Activated T-helper 1 cell treated with anti-CD3 and anti-CD28 coated beads, Interleukin-2, amount 50 U/mL, for 16 hours (primary cell): ENCODE measurements at places on chromosomes 7 and 10.

DNA sequence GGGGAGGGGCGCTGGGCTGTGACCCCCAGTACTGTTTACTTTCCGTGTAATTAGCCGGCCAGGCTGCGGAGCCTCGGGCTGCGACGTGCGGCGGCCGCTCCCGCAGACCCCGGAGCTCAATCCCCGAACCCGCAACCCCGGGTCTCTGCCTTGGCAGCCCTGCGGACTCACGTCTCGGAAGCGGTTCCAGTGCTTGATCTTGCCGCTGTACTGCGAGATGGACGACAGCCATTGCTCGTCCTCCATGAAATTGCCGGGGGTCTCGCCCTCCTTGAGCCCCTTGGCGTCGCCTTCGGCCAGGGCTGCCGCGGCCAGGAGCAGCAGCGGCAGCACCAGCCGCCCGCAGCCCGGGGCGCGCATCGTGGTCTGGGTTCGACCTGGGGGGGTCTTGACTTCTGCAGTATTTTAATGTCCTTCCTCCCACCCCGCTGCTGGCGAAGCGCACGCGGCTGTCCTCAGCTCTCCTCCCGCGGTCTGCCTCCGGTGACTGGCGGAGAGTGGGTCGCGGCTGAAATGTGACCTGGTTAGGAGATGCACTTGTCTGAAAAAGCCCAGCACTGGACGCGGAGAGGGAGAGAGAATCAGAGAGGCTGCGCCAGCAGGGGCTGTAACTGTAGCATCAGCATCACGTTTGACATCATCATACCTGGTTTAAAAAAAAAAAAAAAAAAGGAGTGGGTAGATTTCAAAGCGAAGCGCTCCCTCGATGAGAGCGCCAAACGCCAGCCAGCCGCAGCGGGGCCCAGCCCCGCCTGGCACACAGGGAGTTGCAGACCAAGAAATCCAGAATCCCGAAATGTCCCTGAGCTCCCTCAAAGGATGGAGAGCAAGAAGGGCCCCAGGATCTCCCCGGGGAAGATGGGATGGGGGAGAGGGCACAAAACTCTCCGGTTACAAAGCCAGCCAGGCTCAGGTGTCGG lies at the start of gene SPOCK2:
SPOCK2 (minus strand) TSS at position 583 of the 920 bp plus-strand sequence; CDS start at position 360, 223 bp downstream.
- peak; percentile 59 for DNase-seq

DNA sequence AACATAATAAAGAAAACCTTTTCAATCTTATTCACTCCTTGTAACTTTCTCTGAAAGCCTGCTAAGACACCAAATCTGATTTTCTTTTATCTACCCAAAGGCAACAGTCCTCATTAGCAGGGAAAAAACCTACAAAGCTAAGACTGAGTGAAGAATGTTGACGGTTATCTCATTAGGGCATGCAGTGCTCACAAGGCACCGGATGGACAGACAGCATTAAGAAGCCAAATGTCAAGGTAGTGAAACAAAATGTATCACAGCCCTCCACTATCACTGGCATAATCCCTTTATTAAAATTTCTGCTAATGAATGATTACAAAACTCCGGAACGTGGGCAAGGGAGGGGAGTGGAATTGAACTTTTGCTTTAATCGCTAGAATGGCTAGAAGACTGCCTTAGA lies 442.8 kb downstream of the NEBL start:
- DNase-seq: no peak

- DNase-seq: no peak
Measured at GRCh38 chr7:44789990-44790389, 6.5 kb upstream of the PPIA start.

DNA sequence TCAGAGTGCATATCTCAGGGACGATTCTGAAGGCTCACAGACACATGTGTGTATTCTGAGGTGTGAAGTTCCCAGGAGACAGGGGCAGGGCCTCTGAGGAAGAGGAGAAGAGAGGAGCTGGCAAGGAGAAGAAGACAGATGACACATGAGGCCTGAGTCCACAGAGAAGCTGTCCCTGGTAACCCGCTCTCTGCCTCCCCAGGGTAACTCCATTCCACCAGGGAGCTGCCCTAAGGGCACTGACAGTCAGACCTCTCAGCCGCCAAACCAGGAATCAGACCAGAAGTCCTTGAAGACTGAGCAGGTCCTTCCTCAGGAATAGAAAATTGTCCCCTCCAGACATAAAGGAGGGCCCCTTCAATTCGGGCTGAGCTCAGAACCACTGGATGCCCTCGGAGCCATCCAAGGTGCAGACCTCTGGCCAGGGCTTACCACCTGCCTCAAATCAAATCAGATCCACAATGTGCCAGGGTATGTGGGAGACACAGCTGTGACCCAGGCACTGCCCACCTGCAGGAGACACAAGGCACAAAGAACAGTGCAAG lies 57.4 kb downstream of the TLL2 start:
- DNase-seq: no peak

DNA sequence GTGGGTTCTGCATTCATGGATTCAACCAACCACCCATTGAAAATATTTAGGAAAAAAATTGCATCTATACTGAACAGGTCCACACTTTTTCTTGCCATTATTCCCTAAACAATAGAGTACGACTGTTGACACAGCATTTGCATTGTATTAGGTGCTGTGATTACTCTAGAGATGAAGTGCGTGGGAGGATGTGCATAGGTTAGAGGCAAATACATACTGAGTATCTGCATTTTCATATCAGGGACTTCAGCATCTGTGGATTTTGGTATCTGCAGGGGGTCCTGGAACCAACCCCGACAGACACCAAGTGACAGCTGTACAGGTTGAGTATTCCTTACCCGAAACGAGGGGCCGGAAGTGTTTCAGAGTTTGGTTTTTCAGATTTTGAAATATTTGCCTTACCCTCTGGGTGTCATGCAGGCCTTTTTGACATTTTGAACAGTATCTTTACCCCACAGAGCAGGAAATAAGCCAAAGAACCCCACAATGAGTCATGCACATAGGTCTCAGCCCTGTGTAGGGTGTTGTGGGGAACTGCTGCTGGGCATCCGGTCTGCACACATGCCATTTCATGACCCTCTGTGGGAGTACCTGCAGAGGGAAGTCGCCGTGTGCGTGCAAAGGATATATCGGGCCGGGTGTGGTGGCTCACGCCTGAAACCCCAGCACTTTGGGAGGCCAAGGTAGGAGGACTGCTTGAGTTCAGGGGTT lies 14.5 kb downstream of the NUDT5 start:
- DNase-seq: peak; percentile 55

DNA sequence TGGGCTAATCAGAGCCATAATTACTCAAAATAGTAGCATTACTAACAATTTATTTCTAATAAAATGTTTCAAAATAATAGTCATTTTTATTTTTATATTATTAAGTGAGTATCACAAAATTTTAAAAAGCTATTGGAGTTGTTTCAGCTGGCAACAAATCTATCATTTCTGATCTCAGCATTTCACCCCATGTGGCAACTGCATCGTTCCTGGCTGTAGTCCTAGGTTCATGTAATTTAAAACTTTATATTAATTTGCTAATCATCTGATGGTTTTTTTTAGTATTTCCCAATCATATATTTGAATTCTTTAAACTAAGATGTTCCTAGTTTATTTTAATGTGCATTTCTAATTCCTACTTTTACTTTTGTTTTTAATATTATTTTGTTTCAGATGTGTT lies 293.0 kb upstream of the AKR1E2 start:
- DNase-seq: no peak

DNA sequence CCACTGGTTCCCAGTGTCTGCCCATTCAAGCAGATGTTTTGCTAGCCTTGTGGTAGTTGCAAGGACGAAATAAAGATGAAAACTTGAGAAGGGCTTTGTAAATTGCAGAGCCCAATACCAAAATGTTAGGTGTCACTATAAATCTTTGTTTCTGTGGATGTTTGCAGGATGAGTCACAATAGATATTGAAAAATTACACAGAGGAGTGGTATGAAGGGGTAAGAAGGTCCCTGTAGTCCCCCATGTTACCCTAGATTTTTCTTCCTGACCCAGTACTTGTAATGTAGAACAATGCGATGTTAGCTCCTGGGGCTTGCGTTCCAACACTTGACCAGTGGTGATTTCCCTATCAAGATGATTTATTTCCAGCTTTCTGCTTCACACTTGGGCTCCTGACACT lies 102.6 kb upstream of the LYZL1 start:
- DNase-seq: no peak

GRCh38 chr7:152607007-152607406 lies 68.9 kb downstream of the XRCC2 start:
- no peak for DNase-seq

- DNase-seq: no peak
Measured at GRCh38 chr10:13882119-13882711, 295.4 kb downstream of the PRPF18 start.

GRCh38 chr10:128044961-128045832 lies 81.0 kb downstream of the MKI67 start:
- no peak for DNase-seq

- DNase-seq: no peak
Measured at GRCh38 chr7:15459018-15459615, 102.7 kb downstream of the AGMO start.

DNA sequence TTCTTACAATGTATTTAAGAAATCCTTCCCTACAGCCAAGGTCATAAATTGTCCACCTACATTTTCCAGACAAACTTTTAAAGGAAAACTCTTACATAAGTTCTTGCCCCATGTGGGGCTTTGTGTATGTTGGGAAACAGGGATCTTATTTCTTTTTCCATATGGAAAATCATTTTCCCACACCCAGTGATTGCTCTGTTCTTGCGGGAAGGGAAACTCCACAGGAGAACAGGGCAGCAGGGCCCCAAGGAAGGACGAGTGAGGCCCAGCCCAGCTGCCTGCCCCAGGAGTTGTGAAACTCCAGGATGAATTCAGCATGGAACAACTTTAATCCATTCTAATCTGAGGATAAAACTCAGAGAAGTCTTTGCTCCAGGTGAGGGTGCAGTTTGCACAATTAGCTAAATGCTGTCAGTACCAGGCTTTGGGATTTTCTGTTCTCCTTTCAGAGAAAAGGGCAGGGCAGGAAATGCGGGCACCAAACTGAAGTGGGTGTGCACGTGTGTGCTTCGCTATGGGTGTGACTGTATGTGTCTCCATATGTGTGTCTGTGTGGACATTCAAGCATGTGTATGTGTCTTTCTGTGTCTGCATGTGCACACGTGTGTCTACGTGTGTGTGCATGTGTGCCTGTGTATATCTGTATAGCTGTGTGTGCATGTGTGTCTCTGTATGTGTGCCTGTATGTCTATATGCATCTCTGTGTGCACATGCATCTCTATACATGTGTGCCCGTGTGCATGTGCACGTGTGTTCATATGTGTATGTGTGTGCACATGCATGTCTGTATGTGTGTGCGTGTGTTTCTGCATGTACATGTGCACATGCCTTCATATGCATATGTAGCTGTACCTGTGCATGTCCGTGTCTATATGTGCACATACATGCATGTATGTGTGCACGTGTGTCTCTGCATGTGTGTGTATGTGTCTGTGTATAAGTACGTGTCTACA lies 102.0 kb upstream of the FAM20C start:
- no peak for DNase-seq

GRCh38 chr10:72027498-72027897 lies 60.9 kb downstream of the SPOCK2 start:
- no peak for DNase-seq

DNA sequence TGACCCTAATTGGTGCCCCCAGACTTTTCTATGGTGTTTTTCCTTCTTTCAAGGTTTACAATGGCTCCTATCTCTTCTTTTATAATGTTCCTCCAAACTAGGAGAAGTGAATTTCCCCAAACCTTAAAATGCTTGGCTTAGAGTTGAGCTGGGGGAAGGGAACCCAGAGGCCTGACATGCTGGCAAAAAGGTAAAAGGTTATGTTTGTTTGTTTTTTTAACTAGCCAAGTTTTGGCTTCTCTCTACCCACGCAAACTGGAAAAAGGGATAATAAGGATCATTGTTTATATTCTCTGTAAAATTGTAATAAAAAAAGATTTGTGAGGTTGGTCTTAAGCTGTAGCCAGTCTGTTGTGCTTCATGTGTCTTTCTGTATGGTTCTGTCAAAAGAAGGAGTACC lies 477.0 kb downstream of the IPMK start:
- no peak for DNase-seq

GRCh38 chr10:74955796-74956195 lies 129.4 kb downstream of the KAT6B start:
- no peak for DNase-seq

GRCh38 chr10:52965938-52966401 lies 193.4 kb upstream of the MBL2 start:
- no peak for DNase-seq

GRCh38 chr7:6639627-6640026 lies 2.5 kb downstream of the ZNF316 start:
- DNase-seq: no peak

DNA sequence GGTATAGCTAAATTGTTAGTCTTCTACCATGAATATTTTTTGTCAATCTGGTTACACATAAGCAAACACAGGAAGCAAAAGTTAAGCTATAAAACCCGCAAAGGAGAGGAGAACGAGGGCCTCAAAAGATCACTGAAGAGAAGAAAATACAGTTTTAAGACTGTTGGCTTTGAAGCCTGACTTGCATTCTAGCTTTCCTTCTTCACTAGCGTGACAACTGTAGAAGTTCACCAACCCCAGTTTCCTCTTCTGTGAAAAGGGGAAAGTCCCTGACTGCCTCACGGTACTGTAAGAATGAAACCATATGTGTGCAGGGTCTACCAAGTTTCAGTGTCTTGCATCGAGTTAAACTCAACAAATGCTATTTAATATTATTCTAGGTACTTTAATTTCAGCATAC lies 7.5 kb upstream of the LRRN3 start:
- peak; percentile 17 for DNase-seq

DNA sequence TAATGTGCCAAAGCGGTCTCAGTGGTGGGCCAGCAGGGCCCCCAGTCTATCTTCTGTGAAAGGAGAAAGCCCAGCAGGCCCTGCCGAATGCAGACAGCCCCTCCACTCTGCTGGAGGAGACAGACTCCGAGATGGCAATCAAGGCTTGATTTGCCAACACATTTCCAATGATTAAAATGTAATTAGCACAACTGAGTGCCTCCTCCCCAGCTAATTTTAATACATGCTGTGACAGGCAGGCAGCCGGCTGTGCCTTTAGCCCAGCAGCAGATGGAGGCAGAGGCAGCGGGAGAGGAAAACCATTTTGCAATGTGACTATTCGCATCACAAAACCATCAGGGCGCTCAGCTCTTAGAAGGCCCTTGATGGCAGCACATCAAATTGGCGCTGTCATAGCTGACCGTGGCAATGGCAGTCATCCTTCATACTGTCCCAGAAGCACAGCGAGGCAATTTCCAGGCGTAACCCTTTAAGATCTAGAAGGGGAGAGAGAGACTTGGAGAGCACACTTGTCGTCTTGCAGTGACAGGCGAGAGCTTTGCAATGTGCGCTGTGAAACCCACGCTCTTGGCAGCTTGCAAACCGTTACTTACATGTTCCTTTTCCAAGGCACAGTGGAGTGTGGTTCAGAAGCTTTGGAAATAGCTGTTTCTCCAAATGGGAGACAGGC lies 714.8 kb upstream of the GALNT17 start:
- DNase-seq: no peak

GRCh38 chr10:99779335-99779734 lies 3.1 kb upstream of the ABCC2 start:
- no peak for DNase-seq
